ENCODE measurements at places on chromosomes 11 and 22.

DNA sequence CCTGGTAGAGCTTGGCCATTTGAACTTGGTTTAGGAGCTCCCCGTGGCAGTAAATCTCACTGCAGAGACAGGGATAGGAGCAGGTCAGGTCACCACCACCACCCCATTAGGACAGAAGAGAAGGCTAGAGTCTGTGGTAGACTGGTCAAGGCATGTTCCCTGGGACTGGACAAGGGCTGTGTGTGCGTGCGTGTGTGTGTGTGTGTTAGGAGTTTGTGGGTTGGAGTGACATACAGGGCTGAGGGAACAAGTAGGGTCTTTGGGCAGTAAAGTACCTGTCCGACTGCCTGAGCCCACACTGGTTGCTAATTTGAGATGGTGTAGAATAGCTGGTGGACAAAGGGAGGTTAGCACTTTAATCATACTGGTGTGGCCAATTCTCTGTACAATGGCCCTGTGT lies 16.1 kb downstream of the TREH start:
- DNase-seq, result no peak

GRCh38 chr22:37803195-37803638 lies 4.5 kb upstream of the GCAT start:
- no peak for DNase-seq

DNA sequence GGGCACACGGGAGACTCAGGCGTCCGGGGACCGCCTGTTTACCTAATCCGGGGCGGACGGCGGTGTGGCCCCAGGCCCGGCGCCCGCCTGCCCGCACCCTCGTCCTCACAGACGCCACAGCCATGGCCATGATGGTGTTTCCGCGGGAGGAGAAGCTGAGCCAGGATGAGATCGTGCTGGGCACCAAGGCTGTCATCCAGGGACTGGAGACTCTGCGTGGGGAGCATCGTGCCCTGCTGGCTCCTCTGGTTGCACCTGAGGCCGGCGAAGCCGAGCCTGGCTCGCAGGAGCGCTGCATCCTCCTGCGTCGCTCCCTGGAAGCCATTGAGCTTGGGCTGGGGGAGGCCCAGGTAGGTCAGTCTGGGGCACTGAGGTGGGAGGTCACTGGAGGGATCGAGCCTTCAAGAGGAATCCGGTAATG lies 10.0 kb upstream of the RAB1B start:
- DNase-seq, result no peak

DNA sequence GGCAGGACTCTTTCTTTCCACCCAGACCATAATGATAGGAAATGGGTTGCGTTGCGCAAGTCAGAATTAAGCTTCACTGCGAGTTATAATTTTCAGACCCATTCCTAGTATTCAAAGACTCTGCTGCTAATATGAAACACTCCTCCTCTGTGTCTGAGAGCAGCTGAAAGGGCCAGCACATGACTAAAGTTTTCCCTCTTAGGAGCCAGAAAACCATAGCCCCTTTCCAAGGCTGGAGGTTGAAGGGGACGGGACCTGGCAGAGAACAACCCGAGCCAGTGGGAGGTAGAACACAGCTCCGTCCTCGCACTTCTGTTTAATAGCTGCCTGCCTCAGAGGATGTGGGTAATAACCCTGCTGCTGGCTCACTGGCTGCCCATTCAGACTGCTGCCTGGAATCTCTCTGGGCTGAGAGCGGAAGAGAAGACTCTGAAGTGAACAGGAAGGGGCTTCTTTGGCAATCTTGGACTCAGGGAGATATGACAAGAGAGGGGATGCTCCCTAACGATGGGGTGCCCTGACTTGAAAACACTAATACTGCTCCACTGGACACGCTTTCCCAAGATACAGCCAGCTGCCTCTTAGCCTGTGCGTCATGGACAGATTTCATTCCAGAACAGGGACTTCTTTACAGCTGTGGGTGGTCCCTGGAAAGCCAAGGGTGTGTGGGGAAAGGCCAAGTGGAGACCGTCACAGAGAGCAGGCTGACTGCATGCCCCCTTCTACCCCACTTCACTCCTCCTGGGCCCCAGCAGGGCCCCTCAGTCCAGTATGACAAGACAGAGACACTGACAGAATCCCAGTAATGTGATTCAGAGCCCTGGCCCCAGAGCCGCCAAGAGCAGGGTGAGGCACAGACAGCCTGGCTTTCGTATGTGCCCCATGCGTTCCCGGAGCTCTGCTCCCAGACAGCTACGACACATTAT lies 156.9 kb downstream of the FEZ1 start:
- DNase-seq, result no peak
